ENCODE measurements at places on chromosomes 6 and 20. TPM values are rescaled to one million over a fixed set of nuclear protein-coding genes. Genes with fewer than 3 reads are reported as not detected.
A peak's percentile ranks its signal among the peaks of the same experiment; 100 is the strongest.

Gene SPATS1
- total RNA-seq = not detected

GRCh38 chr6:57013521-57013926 lies 33.0 kb upstream of the KIAA1586 start:
- H3K4me1 ChIP-seq = no peaks in the 10 kb centered on the region
- no peaks in the 10 kb centered on the region for H3K27me3 ChIP-seq
- no peak for DNase-seq

GRCh38 chr6:35451354-35452182 lies 570 bp upstream of the FANCE start:
- H3K4me3 ChIP-seq = peak overlapping the region; percentile 82
- peak overlapping the region; percentile 46 for H3K27ac ChIP-seq
- no peaks in the 10 kb centered on the region for H3K36me3 ChIP-seq
- H3K4me1 ChIP-seq = no peaks in the 10 kb centered on the region
- H3K27me3 ChIP-seq = no peaks in the 10 kb centered on the region

- H3K4me1 ChIP-seq = no peaks in the 10 kb centered on the region
- H3K27me3 ChIP-seq = no peaks in the 10 kb centered on the region
- H3K4me3 ChIP-seq = no peak overlapping the region
- DNase-seq = no peak
- H3K27ac ChIP-seq = no peak overlapping the region
- no peaks in the 10 kb centered on the region for H3K36me3 ChIP-seq
These were observed 332.7 kb downstream of the CENPW start for GRCh38 chr6:126672649-126673048.

GRCh38 chr6:4568138-4568537 lies 208.1 kb upstream of the CDYL start:
- no peaks in the 10 kb centered on the region for H3K36me3 ChIP-seq
- no peak overlapping the region for H3K4me3 ChIP-seq
- no peak for DNase-seq
- H3K27ac ChIP-seq = no peak overlapping the region
- no peaks in the 10 kb centered on the region for H3K4me1 ChIP-seq

DNA sequence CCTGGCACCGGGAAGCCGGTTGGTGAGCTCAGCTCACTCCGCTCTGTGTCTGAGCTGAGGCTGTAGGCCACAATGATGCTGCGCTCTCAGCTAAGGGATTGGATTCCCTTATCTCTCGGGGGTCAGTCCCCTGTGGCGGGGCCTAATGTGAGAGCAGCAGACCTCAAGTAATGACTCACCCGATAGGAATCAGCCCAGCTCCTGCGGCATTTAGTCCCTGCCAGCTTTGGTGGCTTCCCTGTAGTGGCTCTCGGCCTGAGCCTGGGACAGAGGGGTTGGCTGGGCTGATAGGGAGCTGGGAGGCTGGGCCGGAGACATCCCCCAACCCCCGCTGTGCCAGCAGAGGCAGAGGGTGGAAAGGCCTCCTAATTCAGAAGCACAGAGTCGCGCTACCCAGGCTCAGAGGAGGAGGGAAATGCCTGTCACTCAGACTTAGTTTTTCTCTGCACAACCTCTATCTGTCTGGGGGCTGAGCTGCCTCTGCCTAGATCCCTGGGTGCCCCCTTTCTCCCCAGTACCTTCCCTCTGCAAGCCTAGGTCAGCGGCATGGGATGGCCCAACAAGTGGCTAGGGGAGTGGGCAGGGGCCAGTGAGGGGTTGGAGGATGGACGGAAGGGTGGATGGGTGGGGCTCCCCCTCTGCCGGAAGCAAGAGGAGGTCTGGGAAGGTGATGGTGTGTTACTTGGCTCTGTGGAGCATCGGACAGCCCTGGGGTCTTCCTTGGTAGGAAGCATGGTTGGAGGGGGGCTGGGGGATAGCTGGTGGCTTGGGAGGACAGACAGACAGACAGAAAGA lies 92.2 kb downstream of the CDH22 start:
- H3K4me3 ChIP-seq = no peak overlapping the region
- no peaks in the 10 kb centered on the region for H3K36me3 ChIP-seq
- no peaks in the 10 kb centered on the region for H3K4me1 ChIP-seq
- no peaks in the 10 kb centered on the region for H3K27me3 ChIP-seq
- H3K27ac ChIP-seq = no peak overlapping the region
- DNase-seq = no peak

DNA sequence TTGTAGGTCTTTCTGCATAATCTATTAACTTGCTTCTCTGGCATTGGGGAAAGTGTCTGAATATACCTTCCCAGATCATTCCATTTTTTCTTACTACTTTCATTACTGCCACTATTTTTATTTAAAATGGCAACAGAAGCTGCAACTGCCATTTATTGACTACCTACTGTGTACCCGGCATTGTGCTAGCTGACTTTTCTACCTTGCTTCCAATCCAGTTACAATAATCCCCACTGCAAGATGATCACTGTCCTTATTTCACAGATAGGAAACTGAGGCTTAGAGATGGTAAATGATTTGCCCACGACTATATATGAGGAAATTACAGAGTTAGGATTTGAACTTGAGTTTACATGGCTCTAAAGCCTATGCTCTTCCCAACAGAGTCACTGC lies 129.0 kb downstream of the MAP3K7 start:
- no peak overlapping the region for H3K27ac ChIP-seq
- no peak for DNase-seq
- no peak overlapping the region for H3K4me3 ChIP-seq
- H3K4me1 ChIP-seq = no peaks in the 10 kb centered on the region
- no peaks in the 10 kb centered on the region for H3K36me3 ChIP-seq
- H3K27me3 ChIP-seq = no peaks in the 10 kb centered on the region

DNA sequence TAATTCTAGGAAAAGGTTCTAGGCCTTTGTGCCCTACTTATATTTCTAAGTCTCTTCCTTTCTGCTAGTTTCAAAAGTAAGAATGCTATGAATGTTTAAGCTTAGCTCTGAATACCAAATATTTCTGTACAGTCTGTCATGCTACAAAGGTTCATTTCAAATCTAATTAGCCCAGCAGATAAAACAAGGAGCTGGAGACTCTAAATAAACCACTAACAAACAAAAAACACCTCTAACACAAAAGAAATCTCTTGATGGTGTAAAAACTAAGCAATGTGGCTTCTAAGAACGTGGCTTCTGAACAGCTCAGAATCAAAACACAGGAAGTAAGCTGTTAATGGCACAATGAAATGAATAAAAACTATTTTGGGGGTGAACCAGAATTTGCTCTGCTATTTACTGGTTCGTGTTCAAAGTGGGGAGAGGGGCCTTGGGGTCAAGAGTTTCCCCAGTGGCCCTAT lies 198.3 kb downstream of the BCAS1 start:
- no peaks in the 10 kb centered on the region for H3K36me3 ChIP-seq
- peak overlapping the region; percentile 54 for H3K27ac ChIP-seq
- no peaks in the 10 kb centered on the region for H3K27me3 ChIP-seq

DNA sequence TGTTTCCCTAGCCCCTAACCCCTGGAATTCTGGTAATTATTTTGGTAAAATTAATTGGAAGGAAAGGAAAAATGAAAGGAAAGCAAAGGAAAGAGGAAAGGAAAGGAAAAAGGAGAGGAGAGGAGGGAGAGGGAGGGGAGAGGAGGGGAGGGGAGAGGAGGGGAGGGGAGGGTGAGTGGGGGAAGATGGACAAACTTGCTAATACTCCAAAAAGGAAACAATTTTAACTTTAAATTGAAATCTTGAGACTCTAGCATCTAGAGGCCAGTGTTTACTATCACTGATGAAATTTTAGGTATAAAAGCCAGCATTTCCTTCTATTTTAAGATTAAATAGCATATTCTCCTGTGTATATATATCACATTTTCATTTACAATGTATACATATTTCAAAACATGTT lies 156.5 kb downstream of the COL12A1 start:
- H3K36me3 ChIP-seq = no peaks in the 10 kb centered on the region
- H3K4me1 ChIP-seq = no peaks in the 10 kb centered on the region
- H3K27ac ChIP-seq = no peak overlapping the region
- H3K27me3 ChIP-seq = no peaks in the 10 kb centered on the region
- DNase-seq = no peak

GRCh38 chr20:34506480-34506879 lies 9.7 kb upstream of the DYNLRB1 start:
- H3K36me3 ChIP-seq = peaks cover 34% of the 10 kb centered on the region
- no peak for DNase-seq
- H3K4me1 ChIP-seq = no peaks in the 10 kb centered on the region
- H3K27ac ChIP-seq = no peak overlapping the region
- no peak overlapping the region for H3K4me3 ChIP-seq

All from ascending aorta (tissue), 2 donors.